ENCODE measurements at places on chromosomes 6 and 20.

- DNase-seq, result no peak
These were observed 43.8 kb upstream of the DSE start for GRCh38 chr6:116326996-116327395.

GRCh38 chr20:31522731-31523130 lies 8.5 kb downstream of the HM13 start:
- DNase-seq, result no peak

GRCh38 chr6:22980446-22980845 lies 411.1 kb downstream of the HDGFL1 start:
- no peak for DNase-seq

GRCh38 chr20:2365666-2366065 lies 15.0 kb upstream of the TGM6 start:
- DNase-seq, result no peak

- no peak for DNase-seq
These were observed 36.6 kb downstream of the NKX2-4 start for GRCh38 chr20:21360705-21361104.

- DNase-seq, result no peak
These were observed 12.9 kb upstream of the NQO2 start for GRCh38 chr6:2986722-2987221.

GRCh38 chr20:47380481-47380880 lies 24.0 kb upstream of the ZMYND8 start:
- DNase-seq, result no peak

GRCh38 chr6:129852257-129852858 lies 8.8 kb downstream of the TMEM244 start:
- no peak for DNase-seq

GRCh38 chr20:965956-966355 lies 36.2 kb downstream of the RSPO4 start:
- DNase-seq, result no peak

GRCh38 chr6:39729945-39730344 lies 4.7 kb upstream of the KIF6 start:
- DNase-seq, result no peak

- no peak for DNase-seq
These were observed 610.3 kb downstream of the RNF144B start for GRCh38 chr6:18997375-18997826.

DNA sequence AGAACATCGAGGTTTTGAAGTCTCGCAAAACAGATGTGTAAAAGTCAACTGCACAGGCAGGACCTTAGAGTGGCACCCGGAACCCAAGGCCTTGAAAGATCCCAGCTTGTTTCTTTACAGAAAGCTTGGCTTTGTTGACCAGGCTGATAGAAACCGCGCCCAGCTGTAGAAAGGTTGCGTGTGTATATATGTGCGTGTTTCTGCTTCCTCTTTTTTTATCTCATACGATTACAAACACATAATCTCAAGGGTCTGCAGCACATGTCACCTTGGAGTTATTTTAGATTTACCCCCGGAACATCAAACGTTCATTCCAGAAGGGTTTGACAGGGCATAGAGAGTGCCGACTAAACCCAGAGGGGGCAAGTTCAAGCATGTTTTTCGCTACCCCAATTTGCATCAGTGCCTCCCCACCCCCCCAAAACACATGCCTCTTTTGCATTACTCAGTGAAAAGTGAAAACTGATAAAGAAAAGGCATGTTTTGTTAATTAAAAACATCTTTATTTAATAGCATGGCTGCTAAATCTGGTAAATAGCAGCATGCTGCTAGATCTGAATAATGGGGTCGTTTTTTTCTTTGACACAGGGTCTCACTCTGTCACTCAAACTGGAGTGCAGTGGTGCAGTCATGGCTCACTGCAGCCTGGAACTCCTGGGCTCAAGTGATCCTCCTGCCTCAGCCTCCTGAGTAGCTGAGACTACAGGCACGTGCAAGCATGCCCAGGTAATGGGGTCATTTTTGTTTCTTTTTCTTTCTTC lies 33.2 kb upstream of the NCOA3 start:
- no peak for DNase-seq

DNA sequence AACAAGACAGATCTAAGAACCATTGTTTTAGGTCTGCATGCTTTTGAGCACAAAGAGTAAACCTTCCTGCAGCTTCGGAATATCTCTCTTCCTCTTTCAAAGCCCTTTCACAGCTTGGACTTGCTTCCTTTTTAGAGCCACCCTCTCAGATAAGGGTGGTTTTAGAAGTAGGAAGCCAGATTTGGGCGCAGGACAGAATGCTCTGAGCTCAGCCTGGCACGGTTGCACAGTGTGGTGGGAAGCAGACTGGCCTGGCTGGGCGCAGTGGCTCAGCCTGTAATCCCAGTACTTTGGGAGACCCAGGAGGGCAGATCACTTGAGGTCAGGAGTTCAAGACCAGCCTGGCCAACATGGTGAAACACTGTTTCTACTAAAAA lies 35.6 kb upstream of the PNRC1 start:
- no peak for DNase-seq

- no peak for DNase-seq
These were observed 10.2 kb upstream of the CHRNA4 start for GRCh38 chr20:63371291-63371865.

- peak; percentile 57 for DNase-seq
These were observed 227.5 kb upstream of the MYLIP start for GRCh38 chr6:15901141-15902115.

- no peak for DNase-seq
These were observed 601.9 kb downstream of the HTR1B start for GRCh38 chr6:76861403-76861802.

GRCh38 chr6:52557389-52558265 lies 19.2 kb downstream of the TRAM2 start:
- DNase-seq, result no peak

DNA sequence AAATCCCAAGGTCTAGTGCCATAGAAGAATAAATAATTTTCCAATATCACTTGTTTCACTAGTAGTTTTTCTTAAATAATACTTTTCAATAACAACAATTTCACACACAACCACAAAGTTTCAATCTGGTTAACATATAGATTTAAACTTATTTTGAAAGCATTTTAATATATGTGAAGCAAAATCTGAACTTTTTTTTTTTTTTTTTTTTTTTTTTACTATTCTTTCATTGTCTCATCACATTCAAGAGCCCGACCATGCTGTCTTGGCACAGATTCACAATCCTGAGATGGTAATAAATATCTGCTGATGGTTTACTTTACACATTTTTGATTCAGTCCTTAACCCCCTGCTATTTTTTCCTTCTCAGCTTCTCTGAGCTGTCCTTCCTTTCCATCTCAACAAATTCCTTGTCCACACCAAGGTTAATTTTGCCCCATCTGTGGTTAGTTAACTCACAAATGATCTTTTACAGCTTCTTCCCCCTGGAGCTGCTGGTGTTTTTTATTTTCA lies 262.8 kb downstream of the TMEM242 start:
- no peak for DNase-seq

GRCh38 chr20:46078954-46079353 lies 10.8 kb downstream of the NCOA5 start:
- DNase-seq, result no peak

- DNase-seq, result peak; percentile 78
These were observed 61.5 kb downstream of the TBXT start for GRCh38 chr6:166106076-166106686.

DNA sequence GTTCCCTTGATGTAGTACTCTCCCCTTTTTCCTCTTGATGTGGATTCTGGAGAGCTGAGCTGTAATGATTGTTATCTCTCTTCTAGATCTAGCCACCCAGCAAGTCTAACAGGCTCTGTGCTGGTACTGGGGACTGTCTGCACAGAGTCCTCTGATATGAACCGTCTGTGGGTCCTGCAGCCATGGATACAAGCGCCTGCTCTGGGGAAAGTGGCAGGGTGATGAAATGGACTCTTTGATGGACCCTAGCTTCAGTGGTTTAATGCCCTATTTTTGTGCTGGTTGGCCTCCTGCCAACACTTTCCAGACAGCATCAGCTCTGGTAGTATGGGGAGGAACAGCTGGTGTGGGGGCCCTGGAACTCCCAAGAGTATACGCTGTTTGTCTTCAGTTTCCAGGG lies 216.3 kb downstream of the ADGRG6 start:
- DNase-seq, result no peak

DNA sequence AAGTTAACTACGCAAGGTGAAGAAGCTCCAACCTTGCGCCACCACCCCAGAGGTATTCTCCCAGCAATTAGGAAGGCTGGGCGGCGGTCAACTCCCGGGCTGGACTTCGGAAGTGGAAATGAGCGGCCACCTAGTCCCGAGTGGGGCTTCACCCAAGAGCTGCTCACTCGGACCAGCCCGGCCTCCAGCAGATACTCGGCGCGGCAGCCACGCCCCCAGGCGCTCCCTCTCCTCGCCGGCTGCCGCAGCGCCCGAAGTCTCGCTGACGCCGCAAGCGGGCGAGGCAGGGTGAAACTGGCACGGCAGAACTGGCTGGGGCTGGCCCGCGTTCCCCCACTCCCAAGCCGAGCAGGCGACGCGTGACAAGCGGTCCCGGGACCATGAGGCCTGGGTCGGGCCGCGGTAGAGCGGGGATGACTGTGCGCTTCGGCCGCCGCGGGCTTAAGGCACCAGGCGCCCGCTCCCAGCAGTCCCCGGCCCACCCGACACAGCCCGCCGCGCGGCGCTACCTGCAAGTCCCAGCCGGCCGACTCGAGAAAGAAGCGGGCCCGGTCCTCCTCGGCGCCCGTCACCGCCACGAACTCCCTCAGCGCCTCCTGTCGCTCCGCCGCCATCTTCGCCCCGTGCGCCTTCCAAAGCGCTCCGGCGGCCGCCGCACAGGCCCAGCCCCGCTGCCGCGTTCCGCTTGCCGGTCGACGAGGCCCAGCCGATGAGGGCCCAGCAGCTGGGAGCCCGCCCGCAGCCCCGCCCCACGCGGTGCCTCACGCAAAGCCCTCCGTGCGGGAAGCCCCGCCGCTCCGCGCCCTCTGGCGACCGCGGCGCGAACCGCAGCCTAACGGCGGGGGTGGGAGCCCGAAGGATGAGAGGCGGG lies at the start of gene NSFL1C:
TSS of gene NSFL1C (minus strand) at position 639 of the 871 bp plus-strand sequence. CDS start at position 614, 25 bp downstream.
- peak; percentile 98 for DNase-seq

GRCh38 chr6:29925321-29925720 lies 17.0 kb upstream of the HLA-A start:
- no peak for DNase-seq

- no peak for DNase-seq
These were observed 29.1 kb downstream of the STK35 start for GRCh38 chr20:2130683-2131082.

GRCh38 chr6:23089981-23090380 lies 520.6 kb downstream of the HDGFL1 start:
- DNase-seq, result no peak

DNA sequence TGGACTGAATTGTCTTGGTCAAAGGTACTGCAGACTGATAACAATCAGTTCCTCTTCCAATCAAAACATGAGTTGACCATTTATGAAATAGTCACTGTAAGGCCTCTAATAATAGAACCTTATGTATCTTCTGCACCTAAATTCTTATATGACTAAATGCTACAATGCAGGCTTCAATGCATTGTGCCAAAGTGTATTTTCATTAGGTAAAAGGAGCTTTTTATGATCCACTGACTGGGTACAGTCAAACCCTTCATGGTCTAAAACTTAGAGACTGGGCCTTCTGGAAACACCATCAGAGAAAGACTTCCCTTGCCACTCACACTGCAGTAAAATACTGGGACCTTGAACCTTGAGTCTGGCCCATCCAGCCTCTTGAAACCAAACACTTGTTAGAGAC lies 16.3 kb downstream of the LGSN start:
- no peak for DNase-seq

DNA sequence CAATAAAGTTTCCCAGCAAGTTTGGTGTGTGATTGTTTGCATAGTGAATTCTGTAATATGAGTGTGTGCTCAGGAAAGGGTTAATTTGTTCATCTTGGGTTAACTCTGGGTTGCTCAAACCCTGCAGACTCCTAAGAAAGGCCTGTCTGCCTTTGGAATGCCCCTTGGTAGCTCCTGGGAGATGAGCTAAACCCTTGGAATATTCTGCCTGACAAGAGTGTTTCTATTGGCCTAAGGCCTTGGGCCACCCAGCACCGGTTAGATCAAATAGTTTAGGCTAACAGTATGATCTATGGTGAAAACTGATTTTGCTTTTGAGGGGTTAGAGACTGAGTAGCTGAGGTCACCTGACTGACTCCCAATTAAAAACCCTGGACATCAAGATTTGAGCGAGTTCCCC lies 248.3 kb downstream of the GRM1 start:
- no peak for DNase-seq

DNA sequence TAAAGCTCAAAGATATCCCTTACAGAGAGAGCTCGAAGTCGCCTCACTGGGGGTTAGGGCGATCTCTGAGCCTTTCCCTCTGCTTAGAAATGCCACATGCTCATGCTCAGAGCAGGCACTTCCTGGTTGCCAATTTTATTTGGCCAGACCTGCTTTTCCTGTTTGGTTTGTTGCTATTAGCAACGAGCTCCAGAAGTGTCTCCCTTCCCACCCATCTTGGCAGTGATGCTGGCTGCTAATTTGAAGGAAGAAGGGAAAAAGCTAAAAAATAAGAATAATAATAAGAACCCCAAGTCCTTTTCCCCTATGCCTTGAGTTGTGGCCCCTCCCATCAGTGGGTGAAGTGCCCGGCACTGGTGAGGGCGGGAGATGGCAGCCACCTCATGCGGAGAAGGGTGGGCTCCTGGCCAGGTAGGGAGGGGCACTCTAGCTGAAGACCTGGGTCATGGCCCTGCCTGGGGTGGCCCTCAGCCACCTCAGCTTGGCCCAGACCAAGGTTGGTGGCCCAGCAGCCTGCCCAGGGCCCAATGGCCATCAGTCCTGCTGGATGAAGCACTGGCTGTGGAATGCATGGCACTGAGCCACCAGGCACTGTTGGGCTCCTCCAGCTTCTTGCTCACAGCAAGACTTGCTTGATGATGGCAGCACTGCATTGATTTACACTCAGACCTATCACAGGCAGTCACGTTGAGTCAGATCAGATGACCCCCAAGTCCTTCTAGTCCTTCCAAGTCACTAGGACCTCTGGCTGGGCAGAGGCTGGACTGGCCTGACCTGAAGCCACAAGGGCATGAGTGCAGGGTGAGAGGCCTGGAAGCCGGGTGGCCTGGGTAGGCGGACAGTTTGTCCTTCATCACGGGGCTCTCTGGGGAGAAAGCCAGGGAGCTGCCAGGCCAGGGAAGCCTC lies 79.0 kb downstream of the SYNJ2 start:
- DNase-seq, result no peak
